ENCODE measurements at places on chromosomes 2 and 18.

DNA sequence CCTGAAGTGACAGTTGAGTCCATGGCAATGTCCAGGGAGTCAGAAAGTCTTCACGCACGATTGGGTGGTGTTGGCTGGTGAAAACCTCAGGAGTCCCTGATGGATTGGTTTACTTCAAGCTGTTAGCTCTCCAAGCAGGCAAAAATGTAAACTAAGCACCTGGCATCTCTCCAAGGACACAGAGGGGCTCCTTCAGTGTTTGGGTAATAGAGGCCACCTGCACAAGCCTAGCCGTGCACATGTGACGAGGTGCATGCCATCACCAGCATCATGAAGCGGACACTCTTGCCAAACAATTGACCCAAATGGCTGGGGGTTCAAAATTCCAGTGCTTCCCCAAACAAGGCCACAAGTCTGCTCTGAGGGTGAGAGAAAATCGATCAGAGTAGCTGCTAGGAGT is 104.7 kb upstream of the CD302 start:
- no peak for DNase-seq

- DNase-seq, result no peak
Measured at GRCh38 chr2:38343212-38343611, 33.9 kb downstream of the ATL2 start.

DNA sequence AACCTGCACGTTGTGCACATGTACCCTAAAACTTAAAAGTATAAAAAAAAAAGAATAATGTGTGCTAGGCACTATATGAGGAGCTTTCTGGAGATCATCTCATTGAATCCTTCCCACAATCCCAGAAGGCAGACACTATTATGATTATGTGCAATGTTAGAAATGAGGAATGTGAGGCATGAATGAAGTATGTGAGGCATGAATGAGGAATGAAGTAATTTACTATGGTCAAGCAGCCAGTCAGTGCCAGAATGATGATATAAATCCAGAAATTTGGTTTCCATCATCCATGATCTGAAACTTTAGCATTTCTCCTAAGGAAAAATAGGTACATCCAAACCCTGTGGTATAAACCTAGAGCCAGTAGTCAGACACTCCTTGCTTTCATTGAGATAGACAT is 42.0 kb downstream of the CCDC148 start:
- no peak for DNase-seq

- DNase-seq, result no peak
Measured at GRCh38 chr2:169159686-169160085, 90.3 kb downstream of the DHRS9 start.

GRCh38 chr18:67453901-67454300 is 62.6 kb downstream of the DSEL start:
- DNase-seq, result no peak

- DNase-seq, result no peak
Measured at GRCh38 chr18:12373116-12373770, 3.8 kb downstream of the AFG3L2 start.

Data from stimulated activated CD4-positive, alpha-beta T cell treated with anti-CD3 and anti-CD28 coated beads, Interleukin-2, amount 100 ng/mL, for 24 hours (primary cell).